ENCODE measurements at places on chromosomes 1 and 21.

- no peak for DNase-seq
These were observed 13.9 kb downstream of the TPM3 start for GRCh38 chr1:154178013-154178412.

DNA sequence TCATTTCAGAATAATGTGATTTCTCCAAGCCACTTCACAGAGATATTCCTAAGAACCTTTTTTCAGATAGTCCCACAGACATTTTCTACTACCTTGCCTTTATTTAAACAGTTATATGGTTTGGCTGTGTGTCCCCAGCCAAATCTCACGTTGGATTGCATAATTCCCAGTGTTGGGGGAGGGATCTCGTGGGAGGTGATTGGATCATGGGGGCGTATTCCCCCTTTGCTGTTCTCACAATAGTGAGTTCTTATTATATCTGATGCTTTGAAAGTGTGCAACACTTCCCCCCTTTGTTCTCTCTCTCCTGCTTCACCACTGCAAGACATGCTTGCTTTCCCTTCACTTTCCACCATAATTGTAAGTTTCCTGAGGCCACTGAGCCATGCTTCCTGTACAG lies 93.6 kb upstream of the ZNF678 start:
- no peak for DNase-seq

GRCh38 chr1:184387476-184388318 lies 868 bp downstream of the C1orf21 start:
- peak; percentile 40 for DNase-seq

- no peak for DNase-seq
These were observed 59.1 kb downstream of the RALGPS2 start for GRCh38 chr1:178784131-178784536.

DNA sequence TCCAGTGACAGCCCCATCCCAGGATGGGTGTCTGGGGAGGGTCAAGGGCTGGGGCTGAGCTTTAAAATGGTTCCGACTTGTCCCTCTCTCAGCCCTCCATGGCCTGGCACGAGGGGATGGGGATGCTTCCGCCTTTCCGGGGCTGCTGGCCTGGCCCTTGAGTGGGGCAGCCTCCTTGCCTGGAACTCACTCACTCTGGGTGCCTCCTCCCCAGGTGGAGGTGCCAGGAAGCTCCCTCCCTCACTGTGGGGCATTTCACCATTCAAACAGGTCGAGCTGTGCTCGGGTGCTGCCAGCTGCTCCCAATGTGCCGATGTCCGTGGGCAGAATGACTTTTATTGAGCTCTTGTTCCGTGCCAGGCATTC lies 24.2 kb downstream of the PCSK9 start:
- DNase-seq: no peak

- no peak for DNase-seq
These were observed 50.1 kb upstream of the ERRFI1 start for GRCh38 chr1:8076176-8076575.

GRCh38 chr21:36756527-36756926 lies 57.6 kb downstream of the SIM2 start:
- no peak for DNase-seq

- no peak for DNase-seq
These were observed 232.8 kb downstream of the SDCCAG8 start for GRCh38 chr1:243488459-243489157.

GRCh38 chr1:53326598-53327181 lies 1.2 kb downstream of the LRP8 start:
- DNase-seq: no peak

DNA sequence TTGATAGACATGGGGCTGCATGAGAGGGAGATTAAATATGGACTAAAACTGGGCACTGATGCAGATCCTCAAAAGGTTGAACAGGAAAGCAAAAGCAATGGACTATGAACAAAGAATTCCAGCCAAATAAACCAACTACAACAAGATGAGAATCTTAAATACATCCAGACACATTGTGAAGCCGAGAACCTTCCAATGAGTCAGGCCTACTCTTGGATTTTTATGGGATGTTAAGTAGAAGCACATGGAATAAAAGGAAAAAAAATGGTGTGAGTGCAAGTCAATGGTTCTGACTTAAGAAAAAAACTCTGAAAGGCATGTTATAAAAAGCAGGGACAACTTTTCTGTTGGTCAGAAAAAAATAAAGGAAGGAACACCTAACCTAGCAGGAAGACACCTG lies 227.2 kb downstream of the DPYD start:
- DNase-seq: no peak

DNA sequence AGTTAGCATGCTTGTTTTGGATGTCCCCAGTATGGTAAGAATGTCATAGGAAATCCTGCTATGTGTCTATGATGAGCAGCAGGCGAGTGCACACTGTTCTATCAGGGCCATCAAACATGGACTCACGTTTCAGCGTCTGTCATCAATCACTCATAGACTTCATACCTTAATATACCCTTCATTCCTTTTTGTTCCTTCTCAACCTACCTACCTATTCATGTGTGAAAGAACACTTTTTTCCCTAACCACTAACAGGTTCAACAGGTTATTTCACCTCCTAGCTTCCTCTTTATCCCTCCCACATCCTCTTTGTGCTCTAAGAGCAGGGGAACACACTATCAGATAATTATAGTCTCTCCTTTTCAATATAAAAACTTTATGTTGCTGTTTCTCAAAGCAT lies 300.6 kb downstream of the TM2D1 start:
- no peak for DNase-seq

DNA sequence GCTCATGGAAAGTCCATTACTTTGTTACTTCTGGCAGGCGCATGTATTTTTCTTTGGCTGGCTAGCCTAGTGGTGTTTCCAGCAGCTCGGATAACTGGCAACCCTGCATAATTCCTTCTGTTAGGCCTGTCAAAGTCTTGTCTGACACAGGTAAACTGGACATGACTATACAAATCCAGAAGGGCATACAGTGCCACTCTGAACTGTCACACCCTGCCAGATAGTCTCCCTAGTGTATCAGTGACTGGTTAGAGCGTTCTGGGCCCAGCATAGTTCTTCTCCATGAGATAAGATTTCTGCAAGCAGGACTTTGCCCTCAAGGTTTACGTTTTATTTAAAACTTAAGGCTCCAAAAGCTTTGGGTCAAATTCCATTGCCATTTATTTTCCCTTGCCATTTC lies 177.7 kb upstream of the GORAB start:
- DNase-seq: no peak

DNA sequence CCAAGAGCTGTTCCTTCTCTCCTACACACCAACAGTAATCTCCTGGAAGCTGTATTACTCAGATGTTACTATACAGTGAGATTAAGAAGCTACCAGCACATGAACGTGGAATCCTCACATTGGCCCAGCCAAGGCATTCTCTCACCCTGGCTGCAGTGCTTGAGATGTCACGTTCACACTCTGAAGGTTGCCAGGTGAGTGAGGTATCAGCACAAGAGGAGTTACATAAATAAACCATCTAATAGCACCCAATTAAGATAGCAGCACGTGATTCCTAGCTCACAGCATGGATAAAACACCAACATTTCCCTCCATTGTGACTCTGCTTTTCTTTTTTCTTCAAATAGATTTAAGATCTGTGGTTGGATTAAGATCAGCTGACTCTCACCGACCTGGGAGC lies 182.8 kb downstream of the PLPP3 start:
- DNase-seq: no peak

GRCh38 chr1:212121779-212122178 lies 86.2 kb downstream of the DTL start:
- no peak for DNase-seq

DNA sequence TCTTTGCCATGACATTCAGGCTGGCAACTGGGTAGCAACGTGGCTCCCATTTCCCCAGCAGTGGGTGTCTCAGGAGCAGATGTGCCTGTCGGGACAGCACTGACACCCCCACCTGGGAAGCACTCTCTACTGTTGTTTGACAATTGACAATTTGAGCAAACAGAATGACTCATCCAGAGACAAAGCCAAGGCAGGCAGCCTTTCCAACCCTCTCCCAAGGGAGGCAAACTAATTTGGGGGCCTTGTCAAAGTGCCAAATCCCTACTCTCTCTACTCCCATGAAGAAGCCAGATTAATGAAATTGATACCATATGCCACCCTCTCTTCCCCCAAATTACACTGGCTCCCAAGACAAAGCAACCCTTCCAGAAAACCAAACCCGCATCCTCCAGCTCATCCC lies 65.6 kb downstream of the GRIK3 start:
- DNase-seq: no peak

DNA sequence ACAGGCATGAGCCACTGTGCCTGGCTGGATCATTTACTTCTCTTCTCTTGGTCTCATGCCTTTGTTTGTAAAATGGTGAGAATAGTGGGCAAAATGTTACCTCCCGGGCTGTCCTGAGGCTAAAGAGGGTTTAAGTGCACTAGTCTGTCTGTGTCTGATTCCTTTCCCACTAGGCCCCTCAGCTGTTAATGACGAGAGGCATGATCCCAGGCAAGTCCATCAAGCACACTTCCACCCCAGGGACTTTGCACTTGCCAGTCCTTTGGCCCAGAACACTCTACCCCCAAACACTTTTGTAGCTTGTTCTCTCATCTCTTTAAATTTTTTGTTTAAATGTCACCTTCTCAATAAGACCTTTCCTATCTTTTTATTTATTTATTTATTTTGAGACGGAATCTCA lies 13.8 kb upstream of the EPB41 start:
- DNase-seq: no peak

- DNase-seq: no peak
These were observed 4.6 kb upstream of the PIAS3 start for GRCh38 chr1:145863282-145864018.

GRCh38 chr1:113302636-113303035 lies 87.7 kb upstream of the MAGI3 start:
- no peak for DNase-seq

- no peak for DNase-seq
These were observed 46.8 kb upstream of the PPM1J start for GRCh38 chr1:112761714-112762480.

DNA sequence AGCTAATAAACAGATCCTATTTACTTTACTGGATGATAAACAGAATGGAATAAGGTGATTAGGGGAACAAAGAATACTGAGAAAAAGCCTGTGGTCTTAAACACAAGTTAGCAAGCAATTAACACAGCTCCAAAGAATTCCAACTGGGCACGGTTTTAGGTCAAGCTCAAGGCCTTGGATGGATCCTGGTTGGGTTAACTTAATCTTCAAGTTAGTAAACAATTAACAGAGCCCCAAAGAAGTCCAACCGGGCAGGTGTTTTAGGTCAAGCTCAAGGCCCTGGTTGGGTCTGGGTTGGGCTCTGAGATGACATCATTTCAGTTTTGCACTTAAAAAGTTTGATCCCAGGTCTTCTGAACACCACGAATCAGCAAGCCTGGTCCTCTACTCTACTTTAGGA lies 1086.3 kb upstream of the TMPRSS15 start:
- DNase-seq: no peak

DNA sequence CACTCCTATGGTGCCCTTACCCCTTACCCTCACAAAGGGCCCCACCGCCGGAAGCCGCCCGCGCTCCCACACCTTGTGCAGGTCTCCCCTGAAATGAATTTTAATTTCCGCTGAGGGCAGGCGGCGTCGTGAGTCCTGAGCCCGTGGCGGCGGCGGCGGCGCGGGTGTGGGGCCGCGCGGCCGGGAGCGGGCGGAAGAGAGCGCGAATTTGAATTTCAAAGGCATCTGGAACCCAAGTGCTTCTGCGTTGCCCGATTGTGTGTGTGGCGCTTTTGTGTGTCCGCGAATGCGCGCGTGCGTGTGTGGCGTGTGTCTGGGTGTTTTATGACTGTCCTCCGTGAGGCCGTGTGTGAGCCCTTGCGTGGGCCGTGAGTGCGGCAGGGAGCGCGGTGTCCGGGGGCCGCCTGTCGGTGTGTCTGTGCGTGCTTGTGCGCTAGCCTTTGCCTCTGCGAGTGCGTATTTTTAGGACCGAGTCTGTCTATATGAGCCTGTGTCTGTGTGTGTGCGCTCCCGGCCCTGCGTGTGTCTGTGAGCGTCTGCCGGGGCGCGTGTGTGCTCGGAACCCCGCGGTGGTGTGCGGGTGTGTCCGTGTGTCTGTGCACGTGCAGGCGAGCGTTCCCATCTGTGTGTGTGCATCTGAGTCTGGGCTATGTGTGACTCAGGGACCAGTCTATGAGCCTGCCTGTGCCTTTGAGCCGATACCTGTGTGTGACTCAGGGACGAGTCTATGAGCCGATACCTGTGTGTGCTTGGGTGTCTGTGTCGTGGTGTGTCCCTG lies 7.9 kb upstream of the ADGRB2 start:
- DNase-seq: no peak

DNA sequence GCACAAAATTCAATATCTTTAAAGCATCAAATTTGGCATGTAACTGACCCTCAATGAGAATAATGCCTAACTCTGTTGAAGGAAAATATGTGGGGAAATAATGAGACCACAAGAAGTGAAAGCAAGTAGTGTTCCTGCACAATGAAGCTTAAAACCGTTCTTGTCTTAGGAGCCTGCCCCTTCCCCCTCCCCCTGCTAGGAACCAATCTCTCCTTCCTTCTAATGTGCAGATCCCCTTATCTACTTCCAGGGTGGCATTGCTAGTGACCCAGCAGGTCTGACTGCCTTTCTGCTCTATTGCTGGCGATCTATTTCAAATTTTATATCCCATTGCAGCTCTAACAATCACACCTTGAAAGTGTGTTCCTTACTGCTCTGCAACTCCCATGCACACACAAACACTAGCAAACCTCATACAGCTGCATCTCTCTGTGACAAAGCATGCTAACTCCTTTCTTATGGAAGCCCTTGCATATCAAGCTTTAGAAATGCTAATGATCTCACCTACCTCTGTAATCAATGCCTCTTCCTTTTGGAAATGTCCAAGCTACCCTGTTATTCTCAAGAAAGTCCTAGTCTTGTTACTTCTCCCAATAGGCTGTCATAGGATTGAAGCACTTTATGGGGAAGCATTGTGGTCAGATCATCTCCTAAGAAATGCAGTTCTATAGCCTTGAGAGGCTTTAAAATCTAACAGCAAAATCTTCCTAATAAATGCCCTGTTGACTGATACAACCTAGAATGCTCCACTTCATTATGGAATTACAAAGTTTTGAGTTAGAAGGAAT lies 26.5 kb downstream of the BCL9 start:
- no peak for DNase-seq

DNA sequence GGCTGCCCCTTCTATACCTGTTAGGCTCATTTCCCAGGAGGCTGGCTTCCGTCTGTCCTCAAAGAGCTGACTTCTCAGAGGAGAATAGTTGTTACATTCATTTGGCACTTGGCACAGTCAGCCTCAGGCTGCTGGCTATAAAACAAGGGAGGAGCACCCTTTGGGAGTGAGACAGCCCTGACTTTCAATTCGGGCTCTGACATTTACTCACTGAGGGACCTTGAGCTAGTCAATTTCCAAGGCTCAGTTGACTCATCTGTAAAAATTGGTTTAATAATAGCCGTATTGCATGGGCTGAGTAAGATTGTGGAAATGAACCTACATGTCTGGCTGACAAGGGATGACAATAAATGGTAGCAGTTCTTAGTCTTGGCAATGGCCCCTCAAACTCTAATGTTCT lies 13.7 kb downstream of the ALX3 start:
- no peak for DNase-seq

GRCh38 chr1:53655931-53656746 lies 82.8 kb downstream of the GLIS1 start:
- DNase-seq: no peak

DNA sequence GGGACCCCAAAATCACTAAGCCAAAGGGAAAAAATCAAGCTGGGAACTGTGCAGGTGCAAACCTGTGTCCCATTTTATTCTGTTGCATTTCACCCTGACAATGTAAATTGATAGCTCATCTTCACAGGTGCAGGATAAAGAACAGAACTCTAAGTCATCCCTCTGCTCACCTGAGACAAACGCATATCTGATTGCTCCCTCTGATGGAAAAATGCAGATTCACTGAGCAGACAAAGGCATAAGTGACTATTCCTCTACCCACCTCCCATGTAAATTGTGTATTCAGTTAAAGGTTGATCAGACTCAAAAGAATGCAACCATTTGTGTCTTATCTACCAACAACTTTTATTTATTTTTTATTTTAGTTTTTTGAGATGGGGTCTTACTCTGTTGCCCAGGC lies 644.2 kb downstream of the PTPRU start:
- DNase-seq: no peak
